Activated T-helper 1 cell treated with anti-CD3 and anti-CD28 coated beads, Interleukin-12 subunit alpha, Interleukin-12 subunit beta, Interleukin-2, Interleukin-4 antibody, amounts not matched to agents 30 ng/mL and 10 ng/mL and 1 ng/mL, durations not matched to agents 14 hours and 24 hours and 36 hours (primary cell): ENCODE measurements at places on chromosomes 16 and 17. TPM values are rescaled to one million over a fixed set of nuclear protein-coding genes. Genes with fewer than 3 reads are reported as not detected.

The KRT31 gene
- not detected in 2 replicates for total RNA-seq

- peaks cover 27% of the 10 kb centered on the region for H3K4me1 ChIP-seq
- no peak overlapping the region for H3K27ac ChIP-seq
- H3K27me3 ChIP-seq = peaks cover 6% of the 10 kb centered on the region
- no peak for DNase-seq
- no peaks in the 10 kb centered on the region for H3K36me3 ChIP-seq
These were observed 387.3 kb downstream of the MAF start for GRCh38 chr16:79213214-79213613.

The SBK1 gene
- total RNA-seq = 0.73 and 0.80 TPM in 2 replicates

DNA sequence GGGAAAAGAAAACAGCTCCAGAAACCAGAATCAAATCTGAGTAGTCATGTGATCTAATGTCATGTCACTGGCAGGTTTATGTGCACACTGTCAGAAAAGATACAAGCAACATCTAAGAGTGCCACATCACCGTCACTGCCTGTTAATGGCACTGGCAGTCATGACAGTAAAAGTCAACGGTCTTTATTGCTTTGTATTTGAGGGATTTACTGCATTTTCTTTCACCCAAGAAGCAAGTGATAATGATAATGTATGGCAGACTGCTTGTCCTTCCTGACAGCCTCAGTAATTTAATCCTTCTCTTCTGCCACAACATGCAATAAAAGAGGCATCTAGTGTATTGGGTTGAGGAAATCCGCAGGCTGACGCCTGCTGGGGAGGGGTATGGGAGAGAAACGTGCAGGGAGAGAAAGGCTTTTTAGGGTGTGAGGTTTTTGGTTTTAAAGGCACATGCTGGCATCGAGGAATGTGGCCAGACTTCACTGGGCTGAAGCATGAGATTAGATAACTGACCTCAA lies 92.4 kb downstream of the RPGRIP1L start:
- H3K27me3 ChIP-seq = no peaks in the 10 kb centered on the region
- DNase-seq = no peak
- H3K4me3 ChIP-seq = no peak overlapping the region
- no peak overlapping the region for H3K27ac ChIP-seq
- no peaks in the 10 kb centered on the region for H3K36me3 ChIP-seq
- no peaks in the 10 kb centered on the region for H3K4me1 ChIP-seq
